ENCODE measurements at places on chromosomes 3 and 15.

DNA sequence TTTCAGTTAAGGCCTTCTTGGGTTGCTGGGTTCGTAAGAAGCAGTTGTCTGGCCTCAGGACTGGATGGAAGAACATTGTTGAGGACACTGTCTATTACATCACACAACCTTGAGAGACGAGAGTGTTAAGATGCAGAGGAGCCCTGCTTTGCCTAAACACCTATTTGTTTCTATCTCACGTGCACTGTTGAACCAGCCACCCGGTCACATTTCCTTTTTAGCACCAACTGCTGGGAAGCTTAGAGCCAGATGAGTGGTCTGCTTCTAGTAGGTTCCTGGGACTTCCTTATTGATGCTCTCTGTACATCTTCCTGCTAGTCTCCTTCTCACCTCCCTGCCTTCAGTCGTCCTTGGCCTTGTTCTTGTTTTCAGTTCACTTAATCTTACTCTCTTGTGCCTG, 22.3 kb downstream of the CAND2 start:
- no peak for DNase-seq

DNA sequence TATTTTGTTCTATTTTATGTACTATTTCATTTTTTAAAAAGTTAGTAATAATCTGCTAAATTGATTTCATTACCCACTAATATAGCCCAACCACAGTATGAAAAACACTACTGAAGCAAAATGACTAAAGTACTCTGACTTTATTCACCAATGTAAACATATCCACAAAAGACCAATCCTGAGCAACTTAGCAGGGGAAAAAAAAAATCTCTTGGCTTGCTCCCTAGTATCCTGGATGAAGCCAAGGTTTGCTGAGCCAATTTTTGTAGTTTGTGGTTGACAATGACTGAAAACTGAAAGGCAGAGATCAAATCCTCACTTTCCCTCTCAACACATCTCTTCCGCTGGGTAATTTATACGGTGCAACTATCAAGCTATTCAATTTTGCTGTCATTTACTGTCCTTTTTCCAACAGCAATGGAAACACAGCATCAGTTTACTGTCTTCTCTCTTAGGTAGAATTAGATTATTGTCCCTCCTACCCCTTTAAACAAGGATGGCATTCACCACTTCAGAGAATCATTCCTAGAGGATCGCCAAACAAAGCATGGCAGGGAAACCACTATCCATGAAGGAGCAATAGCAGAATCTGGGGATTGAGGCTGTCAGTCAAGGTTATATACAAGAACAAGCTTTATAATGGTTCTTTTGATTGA, 149.7 kb downstream of the THRB start:
- DNase-seq: peak; percentile 36

GRCh38 chr3:65230261-65231139, 542.7 kb upstream of the ADAMTS9 start:
- DNase-seq: peak; percentile 30

DNA sequence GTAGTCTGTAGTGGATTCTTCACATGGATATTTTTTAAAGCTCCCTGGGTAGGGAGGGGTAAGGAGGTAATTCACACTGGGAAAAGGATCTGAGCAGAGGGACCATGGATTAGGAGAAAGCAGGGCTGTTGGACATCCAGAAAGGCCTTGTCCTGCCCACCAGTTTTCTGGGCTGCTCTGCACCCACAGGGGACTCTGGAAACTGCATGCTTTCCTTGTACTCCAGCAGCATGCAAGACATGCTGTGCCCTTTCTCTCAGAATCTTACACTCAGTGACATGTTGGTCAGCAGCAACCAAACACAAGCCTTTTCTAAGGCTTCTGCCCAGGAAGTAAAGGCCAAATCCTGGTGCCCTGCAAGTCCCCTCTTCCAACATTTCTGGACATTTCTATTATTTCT, 2.5 kb upstream of the FBN1 start:
- peak; percentile 71 for DNase-seq

GRCh38 chr15:38828031-38828532, 263.5 kb upstream of the RASGRP1 start:
- peak; percentile 47 for DNase-seq

DNA sequence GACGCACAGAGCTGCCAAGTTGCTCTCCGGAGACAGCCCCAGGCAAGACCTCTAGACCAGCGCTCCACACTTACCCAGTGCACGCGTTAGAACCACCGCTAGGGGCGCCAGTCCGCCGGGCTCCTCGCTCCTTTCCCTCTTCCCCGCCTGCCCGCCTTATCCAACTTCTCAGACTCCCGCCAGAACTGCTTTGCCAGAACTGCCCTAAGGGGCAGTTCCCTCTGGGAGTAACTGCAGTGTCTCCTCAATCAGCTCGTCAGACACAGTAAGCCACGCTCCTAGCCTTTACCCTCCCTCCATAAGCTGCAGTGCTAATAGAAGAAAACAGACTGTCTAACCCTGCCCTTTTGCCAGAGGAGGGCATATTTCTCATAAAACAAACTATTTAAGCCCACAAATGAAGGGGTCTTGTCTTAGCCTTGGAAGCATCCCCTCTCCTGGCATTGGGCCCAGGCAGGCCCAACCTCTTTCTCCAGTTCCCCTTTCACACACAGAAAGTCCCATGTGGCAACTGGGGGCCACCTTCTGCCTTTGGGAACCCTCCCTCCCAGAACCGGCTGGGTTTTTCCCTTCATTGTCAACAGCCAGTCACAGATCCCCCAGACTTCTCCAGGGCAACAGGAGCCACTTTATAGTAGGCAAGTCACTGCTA, 3.7 kb downstream of the BMF start:
- peak; percentile 90 for DNase-seq

DNA sequence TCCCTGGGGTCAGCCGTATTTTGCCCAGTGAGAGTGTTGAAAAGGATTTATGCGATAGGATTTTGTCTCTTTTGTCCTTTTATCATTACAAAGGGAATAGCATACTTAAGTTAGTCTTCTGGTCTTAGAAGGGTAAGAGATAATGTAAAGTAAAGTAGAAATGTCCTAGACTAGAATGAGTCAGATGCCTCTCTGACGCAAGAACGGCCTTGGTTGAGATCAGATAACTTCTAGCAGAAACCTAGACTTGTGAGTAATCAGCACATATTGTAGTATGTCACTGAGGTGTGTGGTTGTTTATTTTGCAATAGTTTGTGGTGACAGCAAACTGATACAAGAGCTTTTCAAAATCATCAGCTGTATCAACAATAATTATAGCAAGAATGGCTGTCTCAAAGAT, 866.1 kb downstream of the NSUN3 start:
- DNase-seq: peak; percentile 64

GRCh38 chr3:75906555-75907112, 121.3 kb upstream of the ZNF717 start:
- peak; percentile 70 for DNase-seq

GRCh38 chr15:29570948-29571791, 251.1 kb downstream of the TJP1 start:
- peak; percentile 18 for DNase-seq

DNA sequence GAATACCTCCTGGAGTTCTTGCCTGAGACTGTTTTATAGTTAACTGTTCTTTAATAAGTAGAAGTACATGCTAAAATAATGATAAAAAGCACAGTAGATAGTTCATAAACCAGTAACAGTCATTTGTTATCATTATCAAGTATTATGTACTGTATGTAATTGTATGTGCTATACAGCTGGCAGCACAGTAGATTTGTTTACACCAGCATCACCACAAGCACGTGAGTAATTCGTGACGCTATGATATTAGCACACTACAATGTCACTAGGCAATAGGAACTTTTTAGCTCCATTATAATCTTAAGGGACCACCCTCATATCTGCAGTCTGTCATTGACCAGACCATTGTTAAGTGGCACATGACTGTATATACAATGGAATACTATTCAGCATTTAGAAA, 534.7 kb downstream of the FHIT start:
- DNase-seq: no peak

DNA sequence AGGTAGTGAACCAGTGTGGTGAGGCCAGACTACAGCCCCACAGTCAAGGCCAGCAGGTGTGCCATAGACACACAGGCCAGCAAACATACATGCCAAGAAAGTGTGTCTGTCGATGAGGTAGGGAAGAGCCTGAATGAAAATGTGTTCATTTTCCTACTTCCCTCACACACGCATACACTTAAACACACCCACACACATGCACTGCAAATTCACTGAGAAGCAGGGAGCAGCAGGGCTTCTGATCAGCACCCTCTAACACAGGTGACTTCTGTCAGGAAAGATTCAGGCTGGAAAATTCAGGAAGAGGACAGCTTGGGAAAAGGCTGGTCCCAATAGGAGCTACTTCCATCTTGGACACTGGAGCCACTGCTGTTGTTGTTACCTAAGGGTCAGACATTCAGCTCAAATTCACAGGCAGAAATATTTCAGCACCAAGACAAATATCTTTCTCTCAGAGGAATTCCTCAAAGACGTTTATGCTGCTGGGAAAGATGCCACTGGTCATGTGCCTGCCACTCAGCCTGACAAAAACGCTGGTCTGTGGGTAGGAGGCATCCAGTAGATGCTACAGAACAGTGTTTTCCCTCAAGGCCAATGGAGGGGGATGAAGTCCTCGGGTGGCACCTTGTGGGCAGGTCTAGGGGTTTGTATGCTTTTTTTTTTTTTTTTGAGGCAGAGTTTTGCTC, 40.9 kb upstream of the LARS2 start:
- DNase-seq: peak; percentile 18

DNA sequence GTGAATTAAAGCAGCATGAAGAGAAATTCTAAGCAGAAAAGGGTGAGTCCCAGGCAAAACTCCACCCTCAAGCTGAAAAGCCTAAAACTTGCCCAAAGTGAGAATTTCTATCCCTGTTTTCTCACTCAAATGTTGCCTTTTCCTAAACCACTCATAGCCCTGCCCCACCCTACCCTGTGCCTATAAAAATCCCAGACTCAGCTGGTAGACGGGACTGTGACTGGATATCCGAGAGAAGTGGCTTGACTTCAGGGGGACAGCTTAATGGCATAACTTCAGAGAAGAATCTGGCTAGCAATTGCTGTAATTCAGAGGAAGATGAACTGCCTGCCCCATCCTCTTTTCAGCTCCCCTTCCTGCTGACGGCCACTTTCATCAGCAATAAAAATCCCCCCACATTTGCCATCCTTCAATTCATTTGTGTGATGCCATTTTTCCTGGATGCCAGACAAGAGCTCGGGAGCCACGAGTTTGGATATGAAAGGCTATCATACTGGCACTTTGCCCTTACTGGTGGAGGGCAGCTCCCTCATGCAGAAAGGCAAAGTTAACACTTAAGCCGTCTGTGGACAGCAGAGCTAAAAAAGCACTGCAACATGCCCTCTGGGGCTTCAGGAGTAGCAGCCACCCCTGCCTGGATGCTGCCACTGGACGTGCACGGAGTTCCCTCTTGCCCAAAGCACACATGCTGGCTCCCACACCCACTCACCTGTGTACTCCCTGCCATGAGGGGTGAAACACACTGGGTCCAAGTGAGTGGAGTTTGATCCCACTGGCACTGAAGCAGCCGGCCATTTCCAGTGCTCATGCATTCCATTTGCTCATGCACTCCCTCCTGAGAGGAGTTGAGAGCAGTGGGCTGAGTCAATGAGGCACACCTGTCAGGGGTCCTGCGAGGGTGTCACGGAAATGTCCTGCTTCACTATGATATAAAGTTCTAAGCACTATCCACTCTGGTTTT, 670.6 kb downstream of the PLOD2 start:
- DNase-seq: no peak

DNA sequence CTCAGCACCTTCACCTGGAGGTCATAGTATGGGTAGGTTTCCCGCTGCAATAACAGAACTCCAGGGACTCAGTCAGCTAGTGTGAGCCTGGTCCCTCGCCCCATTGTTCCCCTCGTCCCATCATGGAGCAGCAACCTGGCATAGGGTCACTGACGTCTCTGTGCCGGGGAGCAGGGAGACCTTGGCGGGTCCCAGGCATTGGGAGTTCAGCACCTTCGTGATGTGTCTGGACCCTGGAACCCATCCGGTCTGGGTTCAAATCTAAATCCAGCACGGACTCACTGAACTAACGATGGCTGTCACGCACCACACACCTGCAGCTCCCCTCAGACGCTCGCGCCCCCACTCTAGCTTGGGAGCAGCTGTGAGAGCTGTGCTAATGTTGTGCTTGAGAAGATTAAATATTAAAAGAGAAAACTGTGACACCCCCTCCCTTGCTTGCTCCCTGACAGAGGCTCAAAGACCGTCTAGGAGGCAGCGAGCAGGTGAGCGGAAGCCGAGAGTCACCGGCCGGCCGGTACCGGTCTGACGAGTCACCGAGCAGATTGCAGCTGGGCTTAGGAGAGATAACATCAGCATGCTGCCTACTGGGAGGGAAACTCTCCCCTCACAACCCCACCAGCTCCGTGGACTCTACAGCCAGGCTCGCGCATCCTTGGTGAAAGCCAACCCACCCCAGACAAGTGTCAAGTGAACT, 742 bp downstream of the PLA2G4F start:
- DNase-seq: no peak

- DNase-seq: no peak
Measured at GRCh38 chr3:38616658-38617057, 32.8 kb downstream of the SCN5A start.

GRCh38 chr15:90234096-90234988, at the start of gene GDPGP1:
TSS of gene GDPGP1 (plus strand) at chr15:90234209. CDS start at chr15:90240909, 6,700 bp downstream.
- DNase-seq: peak; percentile 35

- peak; percentile 65 for DNase-seq
Measured at GRCh38 chr3:78804251-78805037, 963.4 kb downstream of the ROBO1 start.

- no peak for DNase-seq
Measured at GRCh38 chr15:65208647-65209046, 2.6 kb downstream of the CILP start.

DNA sequence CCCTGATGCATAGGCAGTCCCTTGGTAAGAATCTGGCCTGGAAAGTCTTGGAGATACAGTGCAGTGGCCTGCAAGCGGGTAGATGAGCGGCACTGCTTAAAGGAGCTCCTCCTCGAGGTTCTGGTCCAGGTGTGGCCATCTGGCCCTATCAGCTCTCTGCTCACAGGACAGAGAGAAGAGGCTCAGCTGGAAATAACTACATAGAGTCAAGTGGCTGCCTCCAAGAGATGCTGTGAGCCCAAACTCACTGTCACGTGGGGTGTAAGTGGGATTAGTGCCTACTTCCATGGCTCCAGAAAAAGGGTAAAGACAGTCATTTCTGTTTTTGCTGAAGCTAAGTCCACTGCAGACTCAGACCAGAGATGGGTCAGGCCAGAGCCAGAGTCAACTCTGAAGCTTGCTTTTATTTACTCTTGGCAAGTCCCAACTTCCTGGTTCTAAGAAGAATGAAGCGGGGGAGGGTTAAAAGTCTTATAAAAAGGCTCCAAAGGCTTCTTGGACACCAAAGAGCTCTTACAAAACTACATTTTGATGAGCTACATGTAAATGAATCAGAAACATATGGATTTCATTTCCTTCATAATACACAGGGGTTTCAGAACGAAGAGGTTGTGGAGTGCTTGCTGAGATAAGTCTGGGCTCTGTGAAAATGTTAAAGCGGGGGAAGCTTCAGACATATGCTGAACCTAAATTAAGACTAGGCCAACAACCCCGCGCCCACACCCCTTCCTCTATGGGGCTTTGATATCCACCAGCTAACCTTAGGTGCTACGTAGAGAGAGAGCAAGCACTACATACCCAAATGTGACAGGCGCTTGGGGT, 77.1 kb downstream of the PDZRN3 start:
- peak; percentile 71 for DNase-seq

- peak; percentile 99 for DNase-seq
Measured at GRCh38 chr3:107216711-107217110, 160.5 kb upstream of the CCDC54 start.

GRCh38 chr3:127411083-127411727, 123.4 kb upstream of the PRR20G start:
- DNase-seq: no peak

GRCh38 chr3:8767667-8768363, 1.6 kb downstream of the OXTR start:
- peak; percentile 47 for DNase-seq

GRCh38 chr15:93929375-93930094, 301.8 kb upstream of the MCTP2 start:
- DNase-seq: peak; percentile 19

- DNase-seq: no peak
Measured at GRCh38 chr3:71268462-71268999, 315.0 kb downstream of the FOXP1 start.
